ENCODE measurements at places on chromosomes 6 and 20.

DNA sequence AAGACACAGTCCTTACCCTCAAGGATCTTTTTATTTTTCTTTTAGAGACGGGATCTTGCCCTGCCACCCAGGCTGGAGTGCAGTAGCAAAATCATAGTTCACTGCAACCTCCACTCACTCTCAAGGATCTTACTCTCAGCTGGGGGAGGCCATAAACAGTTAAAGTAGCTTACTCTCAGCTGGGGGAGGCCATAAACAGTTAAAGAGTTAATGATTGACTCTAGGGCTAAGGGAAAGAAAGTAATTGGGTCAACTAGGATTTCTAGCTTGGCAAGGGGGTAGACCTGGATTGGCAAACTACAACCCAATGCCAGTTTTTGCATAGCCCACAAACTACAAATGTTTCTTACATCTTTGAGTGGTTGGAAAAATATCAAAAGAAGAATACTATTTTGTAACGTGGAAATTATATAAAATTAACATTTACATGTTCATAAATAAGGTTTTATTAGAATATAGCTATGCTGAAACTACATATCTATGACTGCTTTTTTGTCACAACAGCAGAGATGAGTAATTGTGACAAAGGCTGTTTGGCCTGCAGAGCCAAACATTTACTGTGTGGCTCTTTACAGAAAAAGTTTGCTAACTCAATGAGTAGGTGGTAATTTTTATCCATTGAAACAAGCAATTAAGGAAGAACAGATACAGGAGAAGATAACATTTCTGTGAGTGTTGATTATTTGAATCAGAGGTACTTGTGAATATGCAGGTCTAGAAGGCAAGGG lies 46.4 kb downstream of the PTPRA start:
- H3K27me3 ChIP-seq, result no peaks in the 10 kb centered on the region
- H3K4me3 ChIP-seq, result no peak overlapping the region
- peaks cover 2% of the 10 kb centered on the region for H3K4me1 ChIP-seq
- no peak overlapping the region for H3K27ac ChIP-seq

- H3K27me3 ChIP-seq, result no peaks in the 10 kb centered on the region
- peak; percentile 38 for DNase-seq
- no peak overlapping the region for H3K4me3 ChIP-seq
- H3K27ac ChIP-seq, result no peak overlapping the region
- no peaks in the 10 kb centered on the region for H3K4me1 ChIP-seq
These were observed 220.5 kb downstream of the TENT5A start for GRCh38 chr6:81531869-81532561.

DNA sequence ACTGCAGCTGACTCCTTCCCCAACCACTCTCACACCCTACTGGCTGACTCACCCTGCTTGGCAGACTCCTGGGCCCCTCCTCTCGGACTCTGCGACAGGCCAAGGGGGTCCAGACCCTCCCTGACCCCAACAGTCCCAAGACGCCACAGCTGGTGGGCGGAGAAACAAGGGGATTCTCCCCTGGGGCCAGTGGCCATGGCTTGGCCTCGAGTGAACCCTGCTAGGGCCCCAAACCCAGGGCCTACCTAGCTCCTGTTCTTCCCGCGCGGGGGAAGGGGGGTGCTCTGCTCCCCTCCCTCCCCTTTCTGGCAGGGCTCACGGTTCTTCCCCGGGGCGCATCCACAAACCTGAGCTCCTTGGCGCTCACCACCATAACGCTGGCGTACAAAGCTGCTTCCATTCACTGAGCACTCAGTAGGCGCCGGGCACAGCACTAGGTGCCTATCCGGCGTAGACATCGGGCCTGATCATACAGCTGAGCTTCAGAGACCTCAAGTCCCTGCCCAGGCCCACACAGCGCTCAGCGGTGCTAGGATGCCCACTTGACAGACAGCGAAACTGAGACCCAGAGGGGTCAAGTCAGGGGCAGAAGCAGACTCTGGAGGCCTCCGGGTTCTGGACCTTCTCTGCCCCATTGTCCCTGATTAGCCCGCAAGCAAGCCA lies 597 bp downstream of the ADA start:
- no peaks in the 10 kb centered on the region for H3K36me3 ChIP-seq
- no peak for DNase-seq
- H3K27ac ChIP-seq, result no peak overlapping the region
- H3K4me3 ChIP-seq, result peak overlapping the region; percentile 94
- peaks cover 9% of the 10 kb centered on the region for H3K4me1 ChIP-seq
- peaks cover 23% of the 10 kb centered on the region for H3K27me3 ChIP-seq

DNA sequence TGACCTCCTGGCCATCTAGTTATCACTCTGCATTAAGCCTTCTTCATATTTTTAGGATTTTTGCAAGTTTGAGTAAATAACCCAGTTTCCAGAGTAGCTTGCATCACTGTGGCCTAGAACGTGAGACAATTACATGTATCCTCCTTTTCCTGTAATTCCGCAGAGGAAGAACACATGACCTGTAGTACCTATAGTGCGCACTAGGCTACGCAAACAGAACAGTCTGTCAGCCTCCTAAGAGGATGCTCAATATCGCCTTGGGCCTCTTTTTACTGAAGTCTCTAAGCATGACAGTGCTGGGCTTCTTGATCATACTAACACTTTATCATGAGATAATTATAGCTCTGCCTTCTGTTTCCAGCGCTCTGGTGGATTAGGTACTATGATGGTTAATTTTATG lies 20.2 kb upstream of the NR2E1 start:
- no peak overlapping the region for H3K4me3 ChIP-seq
- no peak overlapping the region for H3K27ac ChIP-seq
- H3K36me3 ChIP-seq, result no peaks in the 10 kb centered on the region
- H3K27me3 ChIP-seq, result peaks cover 19% of the 10 kb centered on the region

GRCh38 chr20:41615110-41615509 lies 3.1 kb downstream of the CHD6 start:
- no peak overlapping the region for H3K4me3 ChIP-seq
- H3K27me3 ChIP-seq, result no peaks in the 10 kb centered on the region
- H3K36me3 ChIP-seq, result no peaks in the 10 kb centered on the region
- peaks cover 4% of the 10 kb centered on the region for H3K4me1 ChIP-seq

DNA sequence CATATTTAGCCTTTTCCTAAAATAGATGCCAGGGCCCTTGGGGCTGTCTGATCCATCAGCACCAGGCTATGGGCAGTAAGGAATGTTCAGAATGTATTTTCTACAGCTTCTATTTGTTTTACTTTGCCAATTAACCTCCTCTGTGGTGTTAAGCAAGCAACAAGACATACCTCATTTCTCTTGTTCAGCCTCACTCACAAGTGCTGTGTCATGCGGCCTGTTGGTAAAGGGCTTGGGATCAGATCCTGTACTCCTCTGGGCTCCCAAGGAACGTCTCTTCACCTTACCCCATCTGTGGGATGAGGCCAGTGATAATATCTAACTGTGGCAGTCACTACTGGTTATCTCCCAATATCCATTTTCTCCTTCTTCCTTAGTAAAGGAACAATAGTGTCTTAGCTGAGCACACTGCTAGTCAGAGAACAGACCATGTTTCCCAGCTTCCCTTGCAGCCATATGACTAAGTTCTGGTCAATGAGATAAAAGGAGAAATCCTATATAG lies 7.0 kb upstream of the DSTN start:
- peak overlapping the region; percentile 58 for H3K27ac ChIP-seq
- H3K4me3 ChIP-seq, result no peak overlapping the region
- no peaks in the 10 kb centered on the region for H3K36me3 ChIP-seq
- DNase-seq, result peak; percentile 62

DNA sequence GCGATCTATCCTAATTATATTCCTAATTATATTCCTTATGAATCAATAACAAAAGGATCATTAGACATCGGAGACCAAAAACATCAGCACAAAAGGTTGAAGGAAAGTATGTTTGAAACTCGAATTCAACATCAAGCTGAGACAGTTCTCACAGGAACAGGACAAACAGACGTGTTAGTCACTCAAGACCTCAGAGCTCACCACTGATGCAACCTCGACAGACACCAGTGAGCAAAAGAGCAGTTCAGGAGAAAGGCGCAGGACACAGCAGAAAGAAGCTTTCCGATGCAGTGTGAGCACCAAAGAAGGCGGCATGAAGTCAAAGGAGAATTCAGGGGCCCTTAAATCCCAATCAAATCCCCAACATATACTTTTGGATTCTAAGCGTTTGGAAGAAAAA lies 6.3 kb upstream of the RAMACL start:
- no peak overlapping the region for H3K4me3 ChIP-seq
- peak overlapping the region; percentile 31 for H3K27ac ChIP-seq
- DNase-seq, result peak; percentile 84
- peaks cover 7% of the 10 kb centered on the region for H3K36me3 ChIP-seq
- peaks cover 49% of the 10 kb centered on the region for H3K4me1 ChIP-seq
- no peaks in the 10 kb centered on the region for H3K27me3 ChIP-seq

- H3K36me3 ChIP-seq, result no peaks in the 10 kb centered on the region
- no peak overlapping the region for H3K27ac ChIP-seq
- no peaks in the 10 kb centered on the region for H3K27me3 ChIP-seq
- H3K4me3 ChIP-seq, result no peak overlapping the region
These were observed 76.1 kb upstream of the TFAP2D start for GRCh38 chr6:50637267-50637666.

DNA sequence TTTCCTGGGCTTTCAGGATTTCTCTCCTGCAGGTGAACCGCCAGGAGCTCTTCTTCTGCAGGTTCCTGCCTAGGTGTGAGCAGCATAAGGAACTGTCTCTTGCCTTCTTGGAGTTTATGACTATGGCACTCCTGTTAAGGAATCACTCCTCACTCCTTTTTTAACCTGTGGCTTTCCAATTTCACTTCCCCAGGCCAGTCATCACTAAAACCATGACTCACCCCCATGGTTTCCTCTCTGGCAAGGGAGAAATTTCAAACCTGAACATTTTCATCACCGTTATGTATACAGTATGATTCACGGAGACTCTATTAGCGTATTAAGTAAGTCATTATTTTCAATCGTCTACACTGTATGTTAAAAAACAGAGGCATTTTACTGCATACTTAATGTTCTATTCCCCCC lies 78.2 kb upstream of the ARID1B start:
- H3K27ac ChIP-seq, result no peak overlapping the region
- no peak overlapping the region for H3K4me3 ChIP-seq
- DNase-seq, result peak; percentile 91
- no peaks in the 10 kb centered on the region for H3K27me3 ChIP-seq
- H3K4me1 ChIP-seq, result 0 out of 2 replicates have a peak, but pooled peaks cover 2% of the 10 kb centered on the region

DNA sequence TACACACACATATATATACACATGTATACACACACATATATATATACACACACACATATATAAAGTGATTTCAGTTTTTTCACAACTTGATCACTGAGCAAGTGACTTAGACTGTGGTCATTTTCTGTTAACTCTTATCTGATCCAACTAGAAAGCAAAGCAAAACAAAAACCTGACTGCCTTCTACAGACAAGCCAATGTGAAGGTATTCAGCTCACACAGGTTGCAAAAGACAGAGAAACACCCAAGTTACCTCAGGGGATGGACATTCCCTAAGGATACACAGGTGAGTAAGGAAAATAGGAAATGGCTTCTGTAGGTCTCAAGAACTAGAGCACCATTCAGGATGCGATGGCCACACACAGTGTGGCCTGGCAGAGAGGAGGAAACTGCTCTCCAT lies 58.4 kb upstream of the IER3 start:
- H3K4me1 ChIP-seq, result peaks cover 6% of the 10 kb centered on the region
- no peak overlapping the region for H3K27ac ChIP-seq
- no peak for DNase-seq
- H3K27me3 ChIP-seq, result no peaks in the 10 kb centered on the region
- H3K4me3 ChIP-seq, result no peak overlapping the region

DNA sequence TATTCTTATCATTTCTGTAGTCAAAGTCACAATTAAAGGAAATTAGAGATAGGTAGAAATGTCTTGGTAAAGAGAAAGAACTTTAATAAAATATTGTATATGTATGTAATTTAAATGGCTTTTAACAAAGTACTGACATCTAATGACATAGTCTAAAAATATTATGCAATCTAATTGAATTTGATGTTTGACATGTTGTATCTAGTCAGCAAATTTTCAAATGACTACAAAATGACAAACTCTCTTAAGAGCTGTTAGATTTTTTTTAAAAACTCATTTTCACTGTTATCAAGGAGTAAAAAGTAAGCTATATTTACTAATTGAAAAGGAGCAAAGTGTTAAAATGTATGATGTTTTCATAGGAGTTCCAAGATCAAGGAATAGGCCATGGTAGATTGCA lies 176.9 kb downstream of the MEI4 start:
- H3K4me3 ChIP-seq, result no peak overlapping the region
- DNase-seq, result no peak
- no peaks in the 10 kb centered on the region for H3K36me3 ChIP-seq
- no peaks in the 10 kb centered on the region for H3K27me3 ChIP-seq

- peaks cover 12% of the 10 kb centered on the region for H3K4me1 ChIP-seq
- H3K36me3 ChIP-seq, result no peaks in the 10 kb centered on the region
- no peak for DNase-seq
- peak overlapping the region; percentile 76 for H3K4me3 ChIP-seq
These were observed 1.5 kb downstream of the TMEM181 start for GRCh38 chr6:158561321-158561884.

All from IMR-90 (cell line).